ENCODE measurements at places on chromosomes 12 and 14.

- DNase-seq: no peak
Observed at GRCh38 chr14:103146141-103146709, 23.0 kb downstream of the TNFAIP2 start.

- no peak for DNase-seq
Observed at GRCh38 chr12:65756956-65757511, 67.2 kb upstream of the HMGA2 start.

DNA sequence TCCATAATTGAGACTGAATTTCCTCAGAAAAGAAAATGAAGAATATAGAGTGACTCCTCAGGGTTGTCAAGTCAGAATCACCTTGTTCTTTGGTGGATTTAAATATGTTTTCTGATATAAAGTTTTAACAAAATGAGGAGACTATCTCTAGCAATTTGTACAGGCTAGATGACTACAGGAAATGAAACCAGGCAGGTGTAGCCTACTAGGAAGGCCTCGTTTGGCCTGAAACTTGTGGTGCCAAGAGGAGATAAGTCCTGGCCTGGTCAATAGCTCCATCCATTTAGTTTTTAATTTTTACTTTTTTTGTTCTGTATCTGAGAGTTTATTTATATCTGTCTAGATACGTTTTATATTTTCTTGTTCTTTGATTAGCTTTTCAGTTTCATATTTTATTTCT is 41.5 kb downstream of the SNAPC1 start:
- DNase-seq: no peak

GRCh38 chr14:94681300-94682060 is 69.3 kb downstream of the SERPINA3 start:
- no peak for DNase-seq

- no peak for DNase-seq
Observed at GRCh38 chr12:76726626-76727025, 37.3 kb upstream of the ZDHHC17 start.

GRCh38 chr14:94403312-94403932 is 15.0 kb upstream of the SERPINA1 start:
- DNase-seq: no peak

GRCh38 chr14:92309968-92310530 is 12.9 kb upstream of the SLC24A4 start:
- DNase-seq: no peak

DNA sequence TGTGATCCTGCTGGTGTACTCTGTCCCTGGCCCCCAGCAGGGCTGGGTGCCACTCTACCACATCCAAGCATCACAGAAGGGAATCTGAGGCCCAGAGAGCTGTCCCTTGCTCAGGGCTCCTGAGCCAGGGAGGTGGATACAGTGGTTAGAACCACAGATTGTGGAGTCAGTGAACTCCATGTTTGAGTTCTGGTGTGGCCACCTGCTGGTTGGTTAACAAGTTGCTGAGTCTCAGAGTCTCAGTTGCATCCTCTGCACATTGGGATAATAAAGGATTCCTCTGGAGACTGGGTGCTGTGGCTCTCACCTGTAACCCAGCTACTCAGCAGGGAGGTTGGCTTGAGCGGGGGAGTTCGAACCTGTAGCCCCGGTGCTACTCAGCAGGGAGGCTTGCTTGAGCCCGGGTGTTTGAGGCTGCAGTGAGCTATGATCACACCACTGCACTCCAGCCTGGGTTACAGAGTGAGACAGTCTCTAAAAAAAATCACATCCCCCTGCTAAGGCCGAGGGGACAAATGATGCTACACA is 39.4 kb downstream of the MVK start:
- no peak for DNase-seq

DNA sequence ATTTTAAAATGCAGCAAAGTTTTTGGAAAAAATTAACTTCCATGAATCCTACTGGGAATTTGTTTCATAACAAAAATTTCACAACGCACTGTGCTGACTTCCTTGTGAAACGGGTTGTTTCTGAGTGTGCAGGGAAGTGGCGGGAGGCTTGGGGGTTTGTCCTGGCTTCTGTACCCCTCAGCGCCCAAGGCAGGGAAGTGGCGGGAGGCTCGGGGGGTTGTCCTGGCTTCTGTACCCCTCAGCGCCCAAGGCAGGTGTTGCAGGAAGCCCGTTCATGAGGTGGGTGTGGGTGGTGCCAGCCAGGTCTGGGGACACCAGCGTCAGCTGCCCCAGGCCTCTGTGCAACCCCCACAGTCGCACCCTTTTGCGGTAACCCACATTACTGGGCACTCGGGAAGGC is 25.1 kb downstream of the ADGRD1 start:
- DNase-seq: no peak

GRCh38 chr14:28381656-28382055 is 384.9 kb upstream of the FOXG1 start:
- DNase-seq: no peak

- no peak for DNase-seq
Observed at GRCh38 chr12:109542876-109543275, 30.4 kb downstream of the MMAB start.

DNA sequence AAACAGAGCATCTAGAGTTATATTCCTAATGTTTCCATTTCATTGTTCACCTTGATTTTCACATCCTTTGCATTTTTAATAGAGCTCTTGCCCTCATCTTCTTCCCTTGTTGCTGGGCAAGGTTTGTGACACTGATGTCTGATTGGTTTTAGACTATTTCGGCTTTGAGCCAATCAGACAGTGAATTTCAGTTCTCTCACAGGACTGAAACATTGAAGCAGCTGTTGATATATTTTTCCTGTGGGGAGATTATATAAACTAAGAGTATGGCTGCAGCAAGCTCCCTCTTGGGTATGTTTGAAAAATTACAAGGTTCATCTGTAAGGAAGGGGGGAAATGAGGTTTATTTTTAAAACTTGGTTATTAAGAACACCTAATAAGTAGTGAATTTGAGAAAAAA is 51.2 kb downstream of the ATF7IP start:
- peak; percentile 86 for DNase-seq

DNA sequence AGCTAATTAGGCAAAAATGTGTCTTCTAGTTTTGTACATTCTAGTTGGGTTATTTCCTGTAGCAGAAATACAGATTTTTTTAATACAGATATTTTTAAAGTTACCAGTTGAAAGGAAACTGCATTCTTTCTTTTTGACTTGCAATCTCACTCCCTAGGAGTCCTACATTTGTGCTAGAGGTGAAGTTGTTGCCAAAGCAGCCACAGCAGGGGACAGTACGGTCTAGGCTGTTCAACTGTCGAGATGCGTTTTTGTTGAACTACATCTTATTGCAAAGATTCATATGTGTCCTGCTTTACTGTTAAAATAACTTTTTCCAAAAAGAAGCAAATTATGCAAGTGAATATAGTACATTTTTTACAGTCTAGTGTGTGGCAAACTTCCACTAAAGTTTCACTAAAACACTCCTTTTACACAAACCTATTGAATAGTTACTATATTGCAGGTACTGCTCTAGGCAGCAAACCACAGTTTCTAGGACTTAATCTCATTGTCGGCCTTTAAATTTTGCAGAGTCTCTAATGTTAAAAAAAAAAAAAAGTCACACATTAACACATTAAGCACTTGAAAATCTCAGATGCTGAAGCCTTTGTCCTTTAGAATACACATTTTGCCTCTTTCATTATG is 30.2 kb upstream of the SRGAP1 start:
- no peak for DNase-seq

DNA sequence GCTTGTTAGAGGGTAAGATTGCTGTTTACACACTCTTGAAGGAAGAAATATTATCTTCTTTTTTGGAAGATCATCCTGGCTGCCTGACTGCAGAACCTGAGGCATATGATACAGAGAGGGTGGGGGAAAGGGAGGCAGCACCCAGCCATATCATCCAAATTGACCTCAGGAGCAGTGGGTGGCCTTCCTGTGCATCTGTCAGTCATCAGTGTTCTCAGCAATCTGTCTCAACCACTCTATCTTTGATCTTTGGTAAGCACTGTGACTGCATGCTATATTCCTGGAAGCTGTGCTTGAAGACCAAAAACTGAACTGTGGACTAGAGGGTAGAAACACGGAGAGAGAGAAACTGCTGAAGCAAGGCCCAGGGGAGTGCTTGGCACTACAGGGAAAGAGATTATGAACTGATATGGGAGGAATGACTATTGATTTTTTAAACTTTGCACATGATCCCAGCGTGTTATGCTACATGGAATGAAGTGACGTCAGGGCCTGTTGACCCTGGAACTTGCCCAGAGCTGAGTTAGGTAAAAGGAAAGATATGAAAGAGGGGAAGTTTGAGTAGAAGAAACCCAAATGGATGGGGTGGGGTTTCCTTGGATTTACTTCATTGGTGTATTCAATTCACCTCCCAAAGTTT is 171.5 kb downstream of the ASCL1 start:
- DNase-seq: no peak

DNA sequence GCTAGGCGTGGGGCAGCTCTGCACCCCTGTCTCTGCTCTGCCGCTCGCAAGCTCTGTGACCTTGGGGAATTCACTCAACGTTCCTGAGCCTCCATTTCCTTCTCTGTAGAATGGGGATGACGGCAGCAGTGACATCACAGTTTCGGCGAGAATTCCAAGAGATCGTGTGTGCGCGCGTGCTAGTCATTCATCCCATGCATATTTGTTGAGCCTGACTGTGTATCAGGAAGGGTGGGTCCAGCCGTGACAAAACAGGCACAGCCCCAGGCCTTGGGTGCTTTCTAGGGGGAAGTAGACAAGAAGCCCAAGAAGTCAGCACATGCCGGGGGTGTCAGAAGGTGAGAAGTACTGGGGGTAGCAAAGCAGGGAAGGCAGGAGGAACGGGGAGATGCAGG is 145.6 kb upstream of the NCOR2 start:
- DNase-seq: peak; percentile 26

- DNase-seq: no peak
Observed at GRCh38 chr12:111436266-111436665, 30.5 kb downstream of the SH2B3 start.

GRCh38 chr12:24966951-24967564 is 18.2 kb upstream of the BCAT1 start:
- DNase-seq: no peak

DNA sequence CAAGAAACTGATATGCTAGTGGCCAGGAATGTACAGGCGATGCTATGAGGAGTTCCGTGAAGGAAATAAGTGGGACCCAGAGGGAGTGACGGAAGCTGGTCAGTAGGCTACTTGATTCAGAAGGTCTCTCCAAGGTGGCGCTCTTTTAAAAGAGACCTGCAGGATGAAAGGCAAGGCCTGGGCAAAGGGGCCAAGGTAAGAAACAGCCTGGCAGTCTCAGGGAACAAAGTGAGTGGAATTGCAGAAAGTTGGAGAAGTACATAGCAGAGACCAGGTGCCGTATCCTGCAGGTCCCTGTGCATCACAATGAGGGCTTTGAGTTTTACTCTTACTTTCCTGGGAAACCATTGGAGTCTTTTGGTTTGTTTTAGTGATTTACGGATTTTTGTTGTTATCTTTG is 905.6 kb downstream of the BCL11B start:
- DNase-seq: no peak

DNA sequence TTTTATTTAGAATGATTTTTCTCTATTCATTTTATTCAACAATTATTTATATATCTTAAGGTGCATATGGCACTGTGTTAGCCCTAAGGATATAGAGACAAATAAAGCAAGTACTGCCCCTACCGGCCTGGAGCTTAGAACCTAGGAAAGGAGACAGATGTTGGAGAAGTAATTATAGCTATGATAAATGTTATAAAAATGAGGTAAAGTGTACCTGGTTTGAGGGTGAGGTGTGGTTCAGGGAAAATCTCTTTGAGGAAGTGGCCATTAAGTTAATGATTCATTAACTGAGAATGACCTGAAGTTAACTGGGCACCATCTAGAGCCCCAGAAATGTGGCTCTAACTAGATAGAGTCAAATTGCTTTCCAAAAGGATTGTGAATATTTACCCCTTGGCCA is 31.9 kb downstream of the CDKL1 start:
- DNase-seq: no peak

- no peak for DNase-seq
Observed at GRCh38 chr14:86334355-86334754, 804.4 kb downstream of the FLRT2 start.

- DNase-seq: no peak
Observed at GRCh38 chr14:101226265-101226602, 322.7 kb upstream of the RTL1 start.

GRCh38 chr14:42378880-42379279 is 772.2 kb downstream of the LRFN5 start:
- no peak for DNase-seq

DNA sequence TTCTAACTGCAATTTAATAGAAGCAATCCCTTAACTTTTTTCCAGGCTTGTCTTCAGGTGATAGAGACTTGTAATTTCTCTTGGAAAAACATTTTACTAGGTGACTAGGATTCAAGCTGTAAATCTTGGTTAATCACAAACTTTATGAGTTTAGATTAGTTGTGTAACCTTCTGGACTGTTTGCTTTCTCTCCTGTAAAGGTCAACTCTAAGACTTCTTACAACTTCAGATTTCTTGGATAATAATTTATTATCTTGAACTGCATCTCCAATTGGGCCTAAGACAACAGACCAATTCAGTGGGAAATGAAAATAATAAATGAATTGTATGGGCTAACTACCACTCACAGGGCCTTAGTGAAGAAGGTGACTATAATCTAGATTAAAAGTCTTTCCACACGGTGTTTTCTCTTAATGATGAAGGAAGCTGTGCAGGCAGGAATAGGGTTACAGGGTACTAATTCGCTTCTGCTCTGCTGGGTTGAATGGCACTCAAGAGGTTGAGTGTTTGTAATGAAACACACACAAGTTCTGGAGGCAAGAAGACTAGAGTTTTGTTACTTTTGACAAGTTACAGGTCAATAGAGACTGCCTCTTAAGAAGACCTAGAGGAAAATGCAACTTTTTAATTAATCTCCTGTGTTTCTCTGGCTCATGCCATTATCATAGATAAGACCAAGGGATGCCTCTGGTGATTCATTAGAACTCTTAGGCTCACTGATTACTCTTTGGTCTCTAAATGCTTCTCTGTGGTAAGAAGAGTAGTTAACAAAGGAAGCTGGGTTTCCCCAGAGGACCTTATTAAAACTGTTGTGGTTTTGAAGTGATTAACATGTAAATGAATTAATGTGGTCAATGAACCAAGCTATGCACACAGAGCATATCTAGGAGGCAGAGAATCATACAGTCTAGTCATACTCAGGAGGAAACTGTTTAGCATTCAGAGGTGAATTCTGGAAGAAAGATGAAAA is 30.0 kb upstream of the OR4E1 start:
- peak; percentile 29 for DNase-seq

All from CD4-positive, alpha-beta T cell treated with Interleukin-12 subunit alpha and Interleukin-12 subunit beta, for 1 hour (primary cell).